Stimulated activated CD4-positive, alpha-beta T cell treated with anti-CD3 and anti-CD28 coated beads, Interleukin-1b, Interleukin-23, amount 100 ng/mL, for 1 hour (primary cell): ENCODE measurements at places on chromosomes 6 and 20.

- no peak for DNase-seq
Measured at GRCh38 chr6:118656847-118657451, 5.6 kb upstream of the CEP85L start.

- no peak for DNase-seq
Measured at GRCh38 chr6:49923826-49924225, 40.1 kb downstream of the DEFB114 start.

GRCh38 chr20:53831812-53832211 lies 238.2 kb upstream of the ZNF217 start:
- no peak for DNase-seq

DNA sequence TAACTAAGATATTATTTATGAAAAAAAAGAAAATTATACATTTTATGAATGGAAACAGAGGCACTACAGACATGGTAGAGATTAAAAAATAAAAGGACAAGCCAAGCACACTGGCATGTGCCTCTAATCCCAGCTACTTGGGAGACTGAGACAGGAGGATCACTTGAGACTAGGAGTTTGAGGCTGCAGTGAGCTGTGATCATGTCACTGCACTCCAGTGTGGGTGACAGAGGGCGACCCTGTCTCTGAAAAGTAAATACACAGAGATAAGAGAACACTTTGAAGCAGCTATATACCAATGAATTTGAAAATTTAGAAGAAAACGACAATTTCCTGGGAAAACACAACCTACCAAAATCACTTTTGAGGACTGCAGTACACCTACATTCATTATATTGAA lies 47.4 kb upstream of the TFAP2C start:
- DNase-seq = no peak

GRCh38 chr6:146650799-146651481 lies 52.2 kb downstream of the ADGB start:
- DNase-seq = no peak

- DNase-seq = no peak
Measured at GRCh38 chr6:67640484-67640883, 994.6 kb upstream of the ADGRB3 start.

GRCh38 chr6:43575105-43575771 lies 600 bp downstream of the XPO5 start:
- DNase-seq = peak; percentile 10

- no peak for DNase-seq
Measured at GRCh38 chr6:44373051-44373450, 14.5 kb upstream of the CDC5L start.

GRCh38 chr6:90008189-90008907 lies 114.1 kb downstream of the GJA10 start:
- DNase-seq = no peak

DNA sequence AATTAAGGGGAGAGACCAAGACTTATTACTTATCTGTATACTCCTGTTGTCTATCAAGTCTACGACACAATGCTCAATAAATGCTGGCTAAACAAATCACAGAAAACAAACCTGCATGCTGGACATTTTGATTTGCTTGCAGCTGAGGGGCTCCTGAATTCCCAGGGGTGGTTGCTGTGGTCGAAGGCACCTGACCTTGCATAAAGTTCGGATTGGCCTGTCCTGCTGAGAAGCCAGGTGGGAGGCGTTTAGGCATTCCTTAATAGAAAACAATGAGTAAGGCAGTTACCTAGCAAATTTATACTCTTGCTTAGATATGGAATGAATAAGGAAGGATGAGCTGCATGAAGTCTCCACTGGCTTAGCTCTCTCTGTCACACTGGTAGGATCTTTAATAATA lies 50.5 kb downstream of the TP53INP2 start:
- DNase-seq = no peak

- no peak for DNase-seq
Measured at GRCh38 chr20:52103913-52104545, 87.5 kb downstream of the ZFP64 start.

DNA sequence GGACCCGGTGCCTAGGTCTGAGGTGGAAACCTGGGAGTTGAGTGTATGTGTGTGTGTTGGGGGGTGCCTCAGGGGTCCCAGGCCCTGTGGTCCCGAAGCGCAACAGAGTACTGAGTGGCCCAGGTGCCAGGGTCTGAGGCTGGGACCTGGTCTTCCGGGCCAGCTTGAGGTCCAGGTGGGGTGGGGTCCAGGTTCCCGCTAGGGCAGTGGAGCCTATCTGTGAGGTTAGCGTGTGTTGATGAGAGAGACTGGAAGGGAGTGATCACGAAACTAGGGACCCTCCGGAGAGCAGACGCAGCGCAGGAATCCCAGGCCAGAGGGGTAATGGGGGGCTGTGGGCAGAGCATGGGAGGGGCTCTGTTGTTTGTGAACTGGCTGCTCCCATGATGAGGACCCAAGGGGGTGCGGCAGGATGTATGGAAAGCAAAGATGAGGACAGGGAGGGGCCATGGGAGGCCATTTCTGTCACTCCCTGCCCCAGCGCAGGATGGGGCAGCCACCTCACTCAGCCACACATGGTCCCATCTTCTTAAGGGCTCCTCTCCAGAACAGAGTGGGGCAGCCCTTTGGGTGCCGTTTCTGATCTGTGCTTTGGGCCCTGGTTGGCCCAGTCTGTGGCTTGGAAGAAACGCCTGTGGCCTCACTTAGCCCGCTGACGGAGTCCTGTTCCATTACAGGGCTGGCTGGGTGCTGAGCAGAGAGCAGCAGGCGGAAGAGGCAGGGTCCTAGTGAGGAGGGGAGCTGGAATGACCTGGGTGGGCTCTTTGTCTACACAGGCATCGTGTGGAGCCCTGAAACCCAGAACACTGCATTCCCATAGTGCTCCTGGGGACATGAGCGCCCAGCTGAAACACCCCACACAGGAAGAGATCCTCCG lies 872 bp downstream of the HSPA12B start:
- no peak for DNase-seq

- DNase-seq = no peak
Measured at GRCh38 chr6:71289039-71289801, 609 bp downstream of the OGFRL1 start.

- DNase-seq = no peak
Measured at GRCh38 chr6:116409756-116410155, 39.0 kb downstream of the DSE start.

- no peak for DNase-seq
Measured at GRCh38 chr6:45901767-45902650, 113.7 kb downstream of the CLIC5 start.

GRCh38 chr6:125853756-125854155 lies 63.0 kb downstream of the NCOA7 start:
- no peak for DNase-seq

GRCh38 chr20:703426-703825 lies 27.8 kb upstream of the SCRT2 start:
- DNase-seq = no peak

- no peak for DNase-seq
Measured at GRCh38 chr6:108741331-108741989, 106.8 kb upstream of the ARMC2 start.

DNA sequence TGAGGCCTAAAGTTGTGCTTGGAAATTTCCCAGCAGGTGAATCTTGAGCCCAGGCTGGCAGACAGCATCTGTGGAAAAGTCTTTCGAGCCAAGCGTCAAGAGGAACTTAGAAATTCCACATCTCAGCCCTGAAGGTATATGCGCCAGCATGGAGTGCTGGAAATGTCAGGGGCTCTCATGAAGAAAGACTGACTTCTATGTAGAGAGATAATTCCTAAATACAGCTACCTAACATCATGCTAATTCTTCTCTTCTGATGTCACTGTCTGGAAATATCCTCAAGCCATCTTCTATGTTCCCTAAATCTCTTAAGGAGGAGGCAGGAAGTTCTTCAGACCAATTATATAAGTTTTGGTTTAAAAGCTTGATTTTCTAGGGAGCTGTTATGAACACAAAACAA lies 492.4 kb upstream of the MARCKS start:
- DNase-seq = no peak

GRCh38 chr6:159654483-159655098 lies 38.5 kb downstream of the SOD2 start:
- DNase-seq = no peak

DNA sequence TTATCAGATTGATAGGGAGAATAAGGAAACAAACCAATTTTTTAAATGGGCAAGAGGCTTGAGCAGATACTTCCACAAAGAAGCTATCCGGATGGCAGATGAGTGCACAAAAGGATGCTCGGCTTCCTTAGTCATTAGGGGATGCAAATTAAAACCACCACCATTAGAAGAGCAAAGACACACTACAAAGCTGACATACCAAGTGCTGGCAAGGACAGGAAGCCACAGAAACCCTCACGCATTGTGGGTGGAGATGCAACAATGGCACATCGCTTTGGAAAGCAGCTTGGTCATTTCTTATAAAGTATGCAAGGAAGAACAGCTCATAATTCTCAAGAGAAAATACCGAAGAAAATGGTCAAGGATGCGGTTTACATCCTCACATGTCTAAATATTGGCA lies 19.8 kb downstream of the BFSP1 start:
- DNase-seq = no peak

- DNase-seq = no peak
Measured at GRCh38 chr6:145428706-145429105, 306.6 kb downstream of the EPM2A start.

- DNase-seq = no peak
Measured at GRCh38 chr20:48653706-48654051, 174.1 kb downstream of the PREX1 start.

DNA sequence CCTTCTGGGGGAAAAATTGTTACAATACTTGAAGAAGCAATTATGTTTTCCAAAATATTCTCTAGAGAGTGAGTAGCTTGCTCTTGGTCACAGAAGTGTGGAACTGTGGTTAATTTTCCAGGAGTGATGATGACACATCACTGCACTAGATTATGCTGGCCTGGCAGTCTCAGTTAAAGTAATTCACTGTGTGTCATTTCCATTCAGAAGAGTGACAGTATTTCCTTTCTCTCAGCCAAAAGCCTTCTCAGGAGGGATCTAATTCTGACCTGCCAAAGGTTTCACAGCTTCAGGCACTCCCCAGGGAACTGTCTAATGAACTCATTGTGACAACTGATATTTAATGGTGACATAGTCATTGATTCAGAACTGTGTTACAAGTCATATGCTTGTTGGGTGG lies 517.5 kb downstream of the TBC1D32 start:
- no peak for DNase-seq

DNA sequence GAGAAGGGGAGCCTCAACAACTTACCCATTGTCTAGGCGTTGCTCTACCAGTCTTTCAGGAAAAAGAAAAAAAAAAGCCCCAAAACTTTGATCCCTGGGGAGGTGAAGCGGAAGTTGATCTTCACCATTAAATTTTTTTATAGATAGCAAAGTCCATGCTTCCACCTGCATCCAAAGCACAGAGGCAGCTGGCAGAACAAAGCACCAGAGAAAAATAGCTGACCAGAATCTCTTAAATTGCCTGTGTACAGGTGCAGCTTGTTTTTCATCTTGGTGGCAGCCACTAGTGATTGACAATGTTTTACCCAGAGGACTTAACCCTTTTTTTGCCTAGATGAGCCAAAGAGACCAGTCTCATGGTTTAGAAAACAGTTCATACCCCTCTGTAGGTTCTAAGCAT lies 86.0 kb downstream of the MYB start:
- DNase-seq = no peak

- no peak for DNase-seq
Measured at GRCh38 chr6:120584111-120584760, 750.0 kb downstream of the TBC1D32 start.

DNA sequence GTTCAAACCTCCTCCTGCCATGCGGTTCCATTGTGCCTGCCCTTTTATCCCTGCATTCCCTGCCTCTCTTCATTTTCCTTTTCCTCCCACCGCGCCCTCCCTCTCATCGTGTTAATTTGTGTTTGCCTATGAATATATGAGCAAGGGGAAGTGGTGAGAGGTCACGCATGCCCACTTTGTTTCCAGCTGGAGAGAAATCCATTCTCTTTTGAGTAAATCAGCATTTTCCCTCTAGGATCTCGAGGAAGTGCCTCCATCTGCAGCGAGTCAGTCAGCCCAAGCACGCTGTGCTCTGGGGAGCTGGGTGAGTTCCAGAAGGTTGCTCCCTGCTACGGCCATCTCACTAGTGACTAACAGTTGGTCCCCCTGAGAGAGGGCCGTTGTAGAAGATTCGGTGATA lies 42.9 kb downstream of the CDH26 start:
- no peak for DNase-seq

DNA sequence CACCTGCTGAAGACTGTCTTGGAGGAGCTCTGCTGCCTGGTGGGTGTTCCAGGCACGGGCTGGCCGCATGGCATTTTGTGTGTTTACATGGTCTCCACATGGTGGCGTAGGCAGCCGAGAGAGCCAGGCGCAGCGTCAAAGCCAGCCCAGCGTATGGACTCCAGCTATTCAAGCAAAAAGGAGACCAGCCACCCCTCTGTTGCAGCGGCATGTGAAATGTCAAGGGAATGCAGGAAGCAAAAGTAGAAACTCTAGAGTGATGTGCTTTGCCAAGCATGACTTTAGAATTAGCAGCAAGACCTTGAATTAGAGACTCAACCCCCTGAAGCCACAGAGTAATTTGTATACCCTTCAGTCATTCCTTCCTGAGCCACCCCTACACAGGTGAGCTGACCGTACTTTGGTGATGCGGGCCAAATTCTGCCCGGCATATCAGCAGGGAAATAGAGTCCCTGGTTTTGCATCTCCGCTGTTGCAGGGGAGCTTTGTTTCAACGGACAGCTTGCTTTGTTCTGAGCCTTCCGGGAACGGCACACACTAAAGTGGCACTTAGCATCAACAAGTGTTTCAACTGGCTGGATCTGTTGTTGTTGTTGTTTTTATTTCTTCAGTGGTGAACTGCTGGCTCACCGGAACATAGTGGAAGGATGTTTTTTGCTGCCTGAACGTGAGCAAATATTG lies 48.5 kb downstream of the FNDC1 start:
- DNase-seq = no peak

DNA sequence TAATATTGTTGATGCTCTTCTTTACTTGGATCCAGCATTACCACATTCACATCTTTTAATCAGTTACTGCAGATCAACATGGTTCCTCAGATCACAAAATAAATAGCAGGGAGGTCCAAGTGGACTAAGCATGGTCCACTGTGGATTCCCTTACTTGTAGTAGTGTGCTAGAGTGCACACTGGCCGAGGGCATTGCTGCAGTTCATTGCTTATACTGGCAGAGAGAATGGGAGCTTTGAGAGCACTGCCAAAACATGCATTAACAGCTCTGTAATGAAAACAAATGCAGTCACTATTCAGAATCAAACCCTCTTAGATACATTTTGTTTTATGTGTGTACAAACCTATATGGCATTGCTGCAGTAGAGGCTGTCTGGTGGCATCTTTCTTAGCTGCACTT lies 471.5 kb downstream of the CD109 start:
- DNase-seq = no peak

DNA sequence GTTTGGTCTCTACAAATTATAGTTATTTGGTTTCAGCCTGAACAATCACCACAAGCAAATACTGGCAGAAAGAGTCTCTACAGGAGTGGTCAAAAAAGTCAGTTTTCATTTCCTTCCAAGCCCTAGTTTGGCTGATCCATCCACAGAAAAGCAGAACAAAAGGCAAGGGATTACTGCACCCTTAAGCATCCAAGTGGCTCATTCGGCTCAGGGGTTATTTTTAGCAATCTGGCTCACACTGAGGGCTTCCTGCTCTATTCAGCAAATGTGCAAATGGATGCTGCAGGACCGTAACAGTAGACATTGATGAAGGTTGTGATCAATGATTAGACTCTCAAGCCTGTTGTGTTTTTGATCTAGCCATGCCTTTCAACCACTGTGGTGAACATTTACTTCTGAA lies 62.2 kb upstream of the FABP7 start:
- no peak for DNase-seq

- no peak for DNase-seq
Measured at GRCh38 chr6:120965814-120966213, 368.5 kb downstream of the TBC1D32 start.
